ENCODE measurements at places on chromosomes 11 and 22.

DNA sequence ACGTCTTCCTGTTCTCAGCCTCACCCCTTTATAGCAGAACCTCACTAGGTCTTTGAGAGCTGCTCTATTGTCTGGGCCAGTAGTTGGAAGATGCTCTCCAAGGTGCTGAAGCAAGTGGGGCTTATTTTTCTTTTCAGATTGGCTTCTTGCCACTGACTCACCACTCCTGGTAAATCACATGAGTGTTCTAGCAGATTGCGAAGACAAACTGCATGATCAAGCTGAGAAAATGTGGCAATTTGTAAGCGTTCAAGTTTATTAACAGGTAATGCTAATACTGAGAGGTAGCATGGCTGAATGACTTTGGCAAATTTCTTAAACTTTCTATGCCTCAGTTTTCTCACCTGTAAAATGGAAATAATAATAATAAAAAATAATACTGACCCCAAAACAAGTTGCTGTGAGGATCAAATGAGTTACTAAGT lies 59.2 kb downstream of the CACNG2 start:
- DNase-seq, result no peak

DNA sequence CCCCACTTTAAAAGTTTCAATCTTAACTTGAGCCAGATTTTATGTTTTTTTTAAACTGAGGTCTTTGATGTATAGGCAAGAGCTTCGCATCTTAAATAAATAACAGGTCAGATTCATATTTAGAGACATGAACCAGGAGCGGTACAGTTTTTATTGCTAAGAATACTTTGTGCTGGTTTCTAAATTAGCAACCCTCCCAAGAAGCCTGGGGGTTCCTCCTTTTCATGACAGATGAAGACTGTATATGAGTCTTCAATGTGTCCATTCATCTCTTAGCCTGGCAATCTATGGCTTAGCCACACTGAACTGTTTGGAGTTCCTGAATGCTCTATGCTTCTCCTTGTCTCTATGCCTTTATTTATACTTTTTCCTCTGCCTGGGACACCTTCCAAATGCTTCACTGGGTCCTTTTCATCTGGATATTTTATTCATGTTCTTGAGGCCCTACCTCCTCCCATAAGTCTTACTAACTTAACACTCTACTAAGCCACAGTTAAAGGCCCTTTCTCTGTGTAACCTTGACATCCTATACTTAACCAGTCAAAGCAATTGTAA lies 338.6 kb downstream of the INSC start:
- no peak for DNase-seq

DNA sequence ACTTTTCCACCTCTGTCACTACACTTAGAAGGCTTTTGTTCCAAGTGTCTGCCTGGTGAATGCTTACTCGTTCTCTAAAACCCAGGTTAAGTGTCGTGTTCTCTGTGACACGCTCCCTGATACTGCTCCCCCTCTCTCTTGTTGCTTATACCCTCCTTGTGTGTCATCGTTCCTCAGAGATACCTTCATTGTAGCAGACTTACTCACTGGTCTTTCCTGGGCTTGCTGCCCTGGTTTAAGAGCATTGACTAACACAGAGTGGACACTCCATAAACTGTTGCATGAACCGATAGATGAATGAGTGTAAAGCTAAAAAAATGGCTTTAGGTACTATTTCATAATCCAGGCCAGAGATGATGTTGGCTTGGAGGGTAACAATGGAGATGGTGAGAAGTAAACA lies 171.3 kb downstream of the GRIK4 start:
- no peak for DNase-seq

DNA sequence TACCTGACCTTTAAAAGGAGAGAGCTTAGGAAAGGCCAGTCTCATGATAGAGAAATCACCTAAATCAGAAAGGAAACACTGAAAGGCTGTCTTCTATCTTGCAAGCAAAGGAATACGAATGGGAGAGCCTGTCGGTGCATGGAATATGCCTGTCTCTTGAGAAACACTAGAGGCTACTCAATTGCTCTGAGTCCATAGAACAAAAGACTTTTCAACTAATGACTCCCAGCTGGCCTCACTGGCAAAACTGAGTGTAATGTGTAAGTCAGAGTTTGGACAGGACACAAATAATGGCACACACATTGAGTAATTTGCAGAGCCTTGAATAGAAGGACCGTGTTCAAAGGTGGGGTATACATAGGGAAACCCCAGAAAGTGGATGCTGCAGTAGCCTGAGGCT lies 171.0 kb upstream of the ARHGAP20 start:
- DNase-seq, result no peak

DNA sequence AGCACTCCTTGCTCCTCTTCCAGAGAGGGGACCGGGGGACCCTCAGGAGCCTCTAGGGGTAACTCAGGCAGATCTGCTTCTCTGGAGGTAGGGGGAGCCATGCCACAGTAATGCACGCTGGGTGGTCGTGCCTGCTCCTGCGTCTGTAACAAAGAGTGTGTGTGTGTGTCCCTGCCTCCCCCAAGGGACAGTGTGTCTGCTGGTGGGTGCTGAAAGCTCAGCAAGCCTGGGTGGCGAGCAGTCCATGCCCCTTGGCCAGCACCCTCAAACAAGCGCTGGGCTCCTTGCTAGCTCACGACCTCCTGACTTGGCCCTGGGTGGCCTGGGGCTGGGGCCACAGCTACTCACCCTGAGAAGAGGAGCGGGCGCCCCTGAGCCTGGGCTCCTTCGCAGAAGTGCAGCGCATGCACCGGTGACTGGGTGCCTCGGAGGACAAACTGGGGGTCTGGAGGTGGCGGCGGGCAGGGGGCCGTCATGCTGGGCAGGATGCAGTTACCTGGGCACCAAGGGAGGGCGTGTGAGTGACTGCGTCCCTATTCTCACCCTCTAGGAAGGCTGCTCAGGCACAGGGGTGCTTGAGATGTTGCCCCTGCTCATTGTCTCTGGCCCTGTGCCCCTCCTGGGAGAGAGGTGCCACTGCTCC lies 33.7 kb downstream of the GNB1L start:
- no peak for DNase-seq

GRCh38 chr22:48894804-48895250 lies 932.8 kb downstream of the BRD1 start:
- DNase-seq, result no peak

DNA sequence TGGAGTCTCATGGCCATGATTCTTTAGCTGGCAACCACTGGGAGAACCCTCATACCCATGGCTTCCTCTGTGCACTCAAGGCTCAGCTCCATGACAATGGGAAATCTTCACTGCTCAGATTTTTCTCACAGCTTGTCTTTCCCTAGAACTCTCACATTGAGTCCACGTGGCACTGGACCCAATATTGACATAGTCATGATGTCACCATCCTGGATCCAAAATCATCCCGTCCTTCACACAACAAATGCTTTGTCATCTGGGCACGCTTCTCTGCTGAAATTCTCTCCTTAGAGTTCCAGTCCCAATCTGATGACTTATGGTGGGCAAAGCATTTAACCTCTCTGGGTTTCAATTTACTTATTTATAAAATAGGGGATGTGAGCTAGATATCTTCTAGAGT lies 37.7 kb upstream of the CD44 start:
- no peak for DNase-seq

GRCh38 chr11:74380746-74381439 lies 17.3 kb downstream of the PGM2L1 start:
- no peak for DNase-seq

- DNase-seq, result no peak
Measured at GRCh38 chr11:17923217-17923616, 89.6 kb downstream of the SERGEF start.

- no peak for DNase-seq
Measured at GRCh38 chr22:39518996-39519680, 1.2 kb upstream of the ATF4 start.

DNA sequence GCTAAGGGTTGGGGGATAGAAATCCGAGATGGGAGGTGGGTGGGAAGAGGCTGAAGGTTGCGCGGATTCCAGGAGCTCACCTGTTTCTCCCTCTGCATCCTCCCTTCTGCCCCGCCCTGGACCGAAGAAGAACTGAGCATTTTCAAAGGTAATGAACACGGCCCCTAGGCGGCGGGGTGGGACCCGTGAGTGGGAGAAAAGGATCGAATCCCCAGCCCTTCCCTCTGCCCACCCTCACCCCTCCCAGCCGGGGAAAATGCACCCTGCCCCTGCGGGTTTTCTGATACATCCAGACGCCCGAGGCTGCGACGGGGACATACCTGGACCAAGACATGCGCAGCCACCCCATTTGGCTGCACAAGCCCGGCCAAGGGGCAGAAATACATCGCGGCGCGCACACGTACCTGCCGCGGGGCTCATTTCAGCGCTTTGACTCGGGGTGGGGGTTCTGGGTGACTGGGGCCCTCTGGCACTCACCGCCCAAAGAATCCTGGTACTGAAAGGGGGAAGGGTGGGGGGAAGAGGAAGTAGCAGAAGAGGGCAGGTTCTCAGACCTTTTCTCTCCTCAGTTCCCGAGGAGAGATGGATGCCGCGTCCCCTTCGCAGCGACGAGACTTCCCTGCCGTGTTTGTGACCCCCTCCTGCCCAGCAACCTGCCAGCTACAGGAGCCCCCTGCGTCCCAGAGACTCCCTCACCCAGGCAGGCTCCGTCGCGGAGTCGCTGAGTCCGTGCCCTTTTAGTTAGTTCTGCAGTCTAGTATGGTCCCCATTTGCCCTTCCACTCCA lies 6.0 kb downstream of the VSIG2 start:
- DNase-seq, result no peak

- DNase-seq, result no peak
Measured at GRCh38 chr11:76524919-76525318, 80.1 kb downstream of the EMSY start.

- DNase-seq, result no peak
Measured at GRCh38 chr22:37609240-37610152, 862 bp downstream of the GGA1 start.

DNA sequence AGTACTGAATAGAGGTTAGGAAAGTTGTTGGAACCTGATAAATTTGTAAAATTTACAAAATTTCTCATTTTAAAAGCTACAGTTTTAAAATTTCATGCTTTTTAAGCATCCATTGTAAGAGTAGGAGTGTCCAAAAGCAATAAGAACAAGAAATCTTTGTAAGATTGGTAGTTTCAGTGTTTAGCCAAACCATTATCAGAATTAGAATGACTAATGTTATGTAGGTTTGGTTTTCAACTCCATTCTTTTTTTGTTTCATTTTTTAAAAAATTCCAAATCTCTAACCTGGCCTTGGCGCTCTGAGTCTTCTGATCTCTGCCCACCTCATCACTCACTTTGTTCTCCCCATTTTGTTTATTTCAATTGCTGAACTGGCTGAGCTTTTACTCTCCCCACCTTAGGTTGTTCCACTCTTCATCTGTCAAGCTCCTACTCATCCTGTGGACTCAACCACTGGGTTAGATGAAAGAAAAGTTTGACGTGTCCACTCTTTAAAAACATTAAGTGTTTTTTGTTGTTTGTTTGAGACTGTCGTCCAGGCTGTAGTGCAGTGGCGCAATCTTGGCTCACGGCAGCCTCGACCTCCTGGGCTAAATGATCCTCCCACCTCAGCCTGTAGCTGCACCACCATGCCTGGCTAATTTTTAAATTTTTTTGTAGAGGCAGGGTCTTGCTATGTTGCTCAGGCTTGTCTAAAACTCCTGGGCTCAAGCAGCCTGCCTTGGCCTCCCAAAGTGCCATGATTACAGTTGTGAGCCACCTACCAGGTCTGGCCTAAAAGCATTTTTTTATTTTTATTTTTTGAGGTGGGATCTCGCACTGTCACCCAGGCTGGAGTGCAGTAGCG lies 14.0 kb downstream of the EP300 start:
- no peak for DNase-seq

DNA sequence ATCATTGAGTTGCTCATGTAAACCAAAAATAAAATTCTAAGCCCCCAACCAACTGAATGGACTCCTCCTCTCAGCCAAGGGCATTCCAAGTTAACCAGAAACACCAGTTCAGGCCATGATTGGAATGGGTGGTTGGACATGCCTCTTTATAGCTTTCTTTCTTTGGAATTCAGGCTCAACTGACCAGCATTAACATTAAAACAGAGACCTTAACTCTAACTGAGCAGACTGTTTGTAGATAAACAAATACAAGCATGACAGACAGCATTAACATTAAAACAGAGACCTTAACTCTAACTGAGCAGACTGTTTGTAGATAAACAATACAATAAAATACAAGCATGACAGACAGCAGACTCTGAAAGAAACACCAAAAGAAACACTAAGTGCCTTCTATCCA lies 278.2 kb downstream of the DLG2 start:
- DNase-seq, result no peak

All from cortex of kidney (tissue), 1 donor.